ENCODE measurements at places on chromosomes 6 and 20.
A peak's percentile ranks its signal among the peaks of the same experiment; 100 is the strongest.

- no peak for DNase-seq
Measured at GRCh38 chr20:5973971-5974370, 23.5 kb downstream of the MCM8 start.

GRCh38 chr20:2305479-2305878 lies 9.7 kb downstream of the TGM3 start:
- no peak for DNase-seq

GRCh38 chr6:138107752-138108592 lies 753 bp upstream of the PERP start:
- peak; percentile 6 for DNase-seq

DNA sequence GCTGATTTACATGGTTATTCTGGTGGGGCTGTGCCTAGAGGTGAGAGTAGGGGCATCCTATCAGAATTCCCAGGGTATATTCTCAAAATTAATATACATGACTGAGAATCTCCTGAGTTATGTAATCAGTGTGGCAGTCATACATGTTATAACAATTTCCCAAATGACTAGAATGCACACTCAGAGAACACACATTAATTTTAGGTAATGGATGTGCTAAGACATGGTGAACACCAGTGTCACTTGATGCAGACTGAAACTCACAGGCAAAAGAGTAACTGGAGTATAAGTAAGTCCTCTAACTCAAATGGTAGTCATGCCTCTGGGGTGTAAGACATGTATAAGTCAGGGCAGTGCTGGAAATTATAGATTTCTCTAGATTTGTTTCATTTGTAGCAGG lies 1198.4 kb upstream of the CITED2 start:
- DNase-seq = no peak

DNA sequence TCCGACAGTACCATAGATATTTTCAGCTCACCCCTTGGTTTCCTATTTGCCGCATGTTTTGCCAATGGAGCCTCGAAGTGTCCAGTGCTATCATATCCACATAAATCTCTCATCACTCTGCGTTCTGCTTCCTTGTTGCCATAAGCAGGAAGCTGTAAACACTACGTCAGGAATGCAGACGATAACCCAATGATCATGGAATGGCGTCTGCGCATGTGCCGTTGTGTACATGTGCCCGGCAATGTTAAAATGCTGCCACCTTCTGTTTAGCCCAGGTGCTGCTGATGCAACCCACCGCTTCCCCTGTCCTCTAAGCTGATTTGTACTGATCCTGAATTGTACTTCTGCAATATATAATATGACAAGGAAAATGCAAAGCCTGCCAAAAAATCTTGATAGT lies 607.5 kb downstream of the HDGFL1 start:
- no peak for DNase-seq

- DNase-seq = no peak
Measured at GRCh38 chr6:6494677-6495076, 93.8 kb upstream of the LY86 start.

DNA sequence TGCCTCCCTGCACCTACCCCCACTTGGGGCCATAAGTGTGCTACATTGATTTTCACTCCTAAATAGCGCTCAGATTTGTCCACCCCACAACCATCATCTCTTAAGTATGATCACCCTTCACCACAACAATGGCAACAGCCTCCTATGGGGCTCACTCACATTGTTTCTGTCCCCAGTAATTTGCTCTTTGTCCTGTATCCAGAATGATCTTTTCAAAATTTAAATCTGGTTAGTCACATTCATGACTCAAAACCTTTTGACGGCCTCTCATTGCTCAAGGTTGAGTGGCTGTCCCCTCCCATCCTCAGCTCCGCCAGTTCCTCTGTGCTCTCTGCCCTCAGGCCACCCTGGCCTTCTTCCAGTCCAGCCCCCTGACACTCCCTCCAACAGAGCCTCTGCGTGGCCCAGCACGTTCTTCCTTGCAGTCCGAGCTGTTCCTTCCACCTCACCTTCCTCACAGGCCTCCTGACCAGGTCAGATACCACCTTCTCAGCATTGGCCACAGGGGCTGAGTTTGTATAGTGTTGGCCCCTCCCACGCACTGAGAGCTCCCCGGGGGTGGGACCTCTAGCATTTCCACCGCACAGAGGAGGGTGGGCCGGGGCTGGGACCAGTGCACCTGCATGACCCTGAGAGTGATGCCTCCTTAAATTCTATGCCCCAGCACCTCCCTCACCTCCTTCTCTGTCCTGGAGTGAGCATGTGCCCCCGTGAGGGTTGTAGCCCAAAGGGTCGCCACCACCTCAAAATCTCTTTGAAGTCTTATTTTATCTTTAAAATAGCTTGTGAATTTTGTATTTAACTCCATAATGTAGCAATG lies 2.4 kb upstream of the PPP1R3G start:
- no peak for DNase-seq

GRCh38 chr6:127291495-127291894 lies 24.8 kb downstream of the RNF146 start:
- DNase-seq = no peak

GRCh38 chr6:154367336-154367735 lies 10.7 kb upstream of the IPCEF1 start:
- DNase-seq = no peak

GRCh38 chr6:82779041-82779440 lies 286.6 kb downstream of the UBE3D start:
- no peak for DNase-seq

DNA sequence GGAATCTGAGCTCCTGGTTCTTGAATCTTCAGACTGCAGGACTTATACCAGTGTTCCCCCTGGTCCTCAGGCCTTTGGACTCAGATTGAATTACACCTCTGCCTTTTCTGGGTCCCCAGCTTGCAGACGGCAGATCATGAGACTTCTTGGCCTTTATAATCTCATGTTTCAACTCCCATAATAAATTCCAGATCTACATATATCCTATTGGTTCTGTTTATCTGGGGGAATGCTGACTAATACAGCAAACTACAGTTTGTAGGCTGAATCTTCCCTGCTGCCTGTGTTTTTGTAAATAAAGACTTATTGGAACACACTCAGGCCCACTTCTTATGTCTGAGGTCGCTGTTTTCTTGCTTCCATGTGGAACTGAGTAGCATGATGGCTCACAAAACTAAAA lies 184.7 kb downstream of the HDGFL1 start:
- DNase-seq = no peak

DNA sequence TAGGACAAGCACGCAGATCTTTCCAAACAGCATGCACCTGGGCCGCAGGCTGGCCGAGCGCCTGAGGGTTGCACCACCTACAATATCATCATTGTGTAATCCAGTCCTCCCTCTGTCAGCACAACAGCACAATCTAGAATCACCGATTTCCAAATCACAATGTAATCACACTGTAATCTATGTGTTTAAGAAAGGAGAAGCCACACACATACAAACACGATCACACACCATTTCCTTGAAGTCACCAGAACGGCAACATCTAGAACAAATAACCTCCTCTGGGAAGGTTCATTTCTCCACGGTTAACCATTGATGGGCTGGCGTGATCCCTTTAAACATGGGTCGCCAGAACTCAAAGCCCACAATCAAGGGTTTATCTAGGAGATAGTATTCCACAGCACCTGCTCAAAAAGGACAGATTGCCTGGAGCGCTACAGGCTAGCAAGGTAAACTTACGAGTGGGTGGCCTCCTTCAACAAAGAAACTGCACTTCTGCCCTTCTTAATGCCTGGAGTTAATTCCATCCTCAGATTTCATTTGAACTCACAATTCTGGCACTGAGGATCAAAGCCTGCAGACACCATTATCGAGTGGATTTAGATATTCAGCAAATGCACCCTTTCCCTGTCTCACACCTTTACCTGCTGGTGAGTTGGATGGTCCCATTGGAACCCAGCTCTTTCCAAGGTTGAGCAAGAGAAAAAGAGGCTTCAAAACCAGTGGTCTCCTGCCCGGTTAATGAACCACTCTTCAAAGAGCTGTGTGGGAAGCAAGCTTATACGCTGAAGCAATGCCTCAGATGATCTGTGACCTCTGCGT lies 83.8 kb upstream of the FOXQ1 start:
- no peak for DNase-seq

DNA sequence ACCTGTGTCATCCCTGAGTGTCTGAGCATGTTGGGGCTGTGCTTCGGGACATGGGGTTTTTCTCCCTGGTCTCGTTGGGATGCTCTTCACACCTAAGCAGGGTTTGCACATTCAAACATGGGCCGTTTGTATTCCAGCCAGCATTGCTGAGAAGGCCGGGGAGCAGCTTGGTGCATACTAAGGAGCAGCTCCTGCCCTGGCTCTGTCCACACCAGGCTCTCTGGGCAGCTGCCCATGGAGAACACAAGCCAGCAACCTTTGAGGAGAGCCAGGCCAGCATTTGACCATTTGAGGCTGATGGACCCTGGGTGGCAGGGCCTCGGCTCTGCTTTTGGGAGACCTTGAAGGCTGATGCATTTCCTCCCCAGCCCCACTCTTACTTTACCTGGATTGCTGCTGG lies 92.1 kb downstream of the PHACTR3 start:
- DNase-seq = no peak

DNA sequence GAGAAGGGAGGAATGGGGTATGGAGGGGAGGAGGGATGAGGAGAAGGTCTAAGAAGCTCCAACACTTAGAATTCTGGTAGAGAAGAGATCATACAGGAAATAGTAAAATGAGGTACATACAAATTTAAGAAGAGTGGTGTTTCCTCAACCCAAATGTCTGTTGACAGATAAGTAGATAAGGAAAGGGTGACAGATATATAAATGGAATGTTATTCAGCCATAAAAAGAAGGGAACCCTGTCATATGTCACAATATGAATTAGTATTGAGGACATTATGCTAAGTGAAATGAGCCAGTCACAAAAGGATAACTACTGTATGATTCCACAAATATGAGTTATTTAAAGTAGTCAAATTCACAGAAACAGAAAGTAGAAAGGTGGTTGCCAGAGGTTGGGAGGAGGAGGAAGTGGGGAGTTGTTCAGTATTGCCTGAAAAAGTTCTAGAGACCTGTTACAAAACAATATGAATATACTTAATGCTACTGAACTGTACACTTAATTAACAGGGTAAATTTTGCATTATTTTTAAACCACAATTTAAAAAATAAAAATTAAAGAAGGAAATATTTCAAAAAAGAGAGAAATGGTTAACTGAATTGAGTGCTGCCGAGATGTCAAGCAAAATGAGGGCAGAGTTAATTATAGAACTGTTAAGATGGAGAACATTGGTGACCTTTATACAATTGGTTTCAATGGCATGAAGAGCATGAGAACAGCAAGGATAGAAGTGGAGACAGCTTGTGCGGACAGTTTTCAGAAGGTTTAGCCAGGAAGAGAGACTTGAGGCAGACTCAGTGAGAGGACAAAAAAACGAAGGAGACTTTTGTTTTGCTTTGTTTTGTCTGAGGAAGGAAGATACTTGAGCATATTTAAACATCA lies 47.6 kb upstream of the ADGRF4 start:
- no peak for DNase-seq

DNA sequence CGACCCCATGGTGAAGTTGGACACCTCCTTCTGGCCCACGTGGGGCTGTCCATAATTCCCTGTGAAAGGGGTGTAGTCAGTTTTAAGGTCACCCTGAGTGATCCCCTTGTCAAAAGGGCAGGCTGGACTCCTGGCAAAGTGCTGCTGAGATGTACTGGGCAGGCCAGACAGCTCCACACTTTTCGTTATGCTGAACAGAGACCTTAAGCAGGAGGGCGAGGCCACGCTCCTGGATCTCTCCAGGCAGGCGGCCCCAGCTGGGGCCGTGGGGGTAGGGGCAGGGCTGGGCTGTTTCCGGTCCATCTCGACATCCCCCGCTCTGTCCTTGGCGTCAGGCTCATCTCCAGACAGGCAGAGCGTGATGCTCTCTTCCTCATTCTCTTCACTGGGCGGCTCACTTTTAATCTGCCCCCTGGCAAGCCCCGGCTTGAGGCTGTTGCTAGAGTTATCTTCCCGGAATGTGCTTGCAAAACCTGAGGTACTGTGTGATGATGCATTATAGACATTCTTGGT lies 56.7 kb downstream of the GJA10 start:
- DNase-seq = no peak

DNA sequence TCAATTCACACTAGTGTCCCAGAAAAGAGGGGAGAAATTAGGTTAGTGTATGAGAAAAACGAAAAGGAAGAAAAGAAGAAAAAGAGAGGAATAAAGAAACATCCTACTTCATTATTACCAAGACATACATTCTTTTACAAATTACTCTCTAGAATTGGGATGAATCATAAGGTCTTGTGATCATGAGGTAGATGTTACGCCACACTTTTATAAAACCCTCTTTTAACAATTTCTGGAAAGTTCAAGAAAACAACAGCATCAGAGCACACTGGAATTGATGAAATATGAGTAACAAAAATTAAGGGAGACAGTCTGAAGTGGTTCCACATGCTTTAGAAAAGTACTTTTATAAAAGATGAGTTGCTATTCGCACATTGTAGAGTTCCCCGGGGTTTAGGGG lies 32.6 kb upstream of the NRSN1 start:
- no peak for DNase-seq

GRCh38 chr20:3800256-3800877 lies 4.3 kb downstream of the CDC25B start:
- no peak for DNase-seq

All from CD4-positive, alpha-beta T cell treated with Interleukin-1 beta for 1 hour (primary cell).